ENCODE measurements at places on chromosomes 16 and 17.
A peak's percentile ranks its signal among the peaks of the same experiment; 100 is the strongest.

- DNase-seq, result no peak
Measured at GRCh38 chr17:76872221-76872873, 4.1 kb downstream of the MGAT5B start.

GRCh38 chr16:13959626-13960025, 39.7 kb downstream of the ERCC4 start:
- DNase-seq, result no peak

GRCh38 chr16:4060009-4060408, 56.2 kb downstream of the ADCY9 start:
- no peak for DNase-seq

DNA sequence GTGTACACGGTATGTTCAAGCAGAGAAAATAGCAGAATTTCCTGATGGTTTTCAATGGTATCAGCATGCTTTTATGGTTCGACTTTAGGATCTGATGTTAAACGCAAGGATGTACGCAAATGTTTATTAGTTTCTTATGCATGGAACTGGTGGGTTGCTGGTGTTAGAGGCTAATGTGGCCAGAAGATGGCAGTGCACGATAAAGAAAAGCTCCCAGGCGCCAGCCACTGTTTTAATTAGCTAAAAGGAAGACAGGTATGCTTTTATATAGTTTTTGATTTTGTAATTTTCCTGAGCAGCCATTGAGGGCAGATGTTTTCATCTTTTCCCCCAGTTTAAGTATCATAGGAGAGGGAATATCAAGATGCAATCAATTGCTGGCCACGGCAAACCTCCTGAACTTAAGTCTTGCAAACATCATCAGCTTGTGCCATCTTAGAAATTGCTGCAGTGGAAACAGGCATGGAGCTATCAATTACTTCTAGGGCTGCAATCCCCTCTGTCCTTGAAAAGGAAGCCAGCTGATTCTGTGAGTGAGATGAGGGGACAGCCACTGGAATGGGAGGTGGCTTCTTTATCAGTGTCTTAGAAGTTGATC, 648.5 kb upstream of the RBFOX1 start:
- no peak for DNase-seq

GRCh38 chr17:15262291-15263205, 2.6 kb downstream of the PMP22 start:
- peak; percentile 95 for DNase-seq

DNA sequence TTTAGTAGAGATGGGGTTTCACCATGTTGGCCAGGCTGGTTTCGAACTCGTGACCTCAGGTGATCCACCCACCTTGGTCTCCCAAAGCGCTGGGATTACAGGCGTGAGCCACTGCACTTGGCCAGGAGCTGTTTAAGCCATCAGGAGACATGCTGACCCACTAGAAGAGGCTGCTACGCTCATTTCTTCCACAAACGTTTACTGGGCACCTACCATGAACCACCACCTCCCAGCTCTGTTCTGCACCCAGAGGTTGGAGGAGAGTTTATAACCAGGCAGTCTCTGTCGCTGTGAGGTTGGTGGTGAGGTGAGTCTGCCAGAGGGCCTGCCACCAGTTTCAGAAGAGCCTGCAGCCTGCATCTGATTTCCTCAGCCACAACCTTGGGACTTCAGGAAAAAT, 51.8 kb downstream of the SF3B3 start:
- no peak for DNase-seq

DNA sequence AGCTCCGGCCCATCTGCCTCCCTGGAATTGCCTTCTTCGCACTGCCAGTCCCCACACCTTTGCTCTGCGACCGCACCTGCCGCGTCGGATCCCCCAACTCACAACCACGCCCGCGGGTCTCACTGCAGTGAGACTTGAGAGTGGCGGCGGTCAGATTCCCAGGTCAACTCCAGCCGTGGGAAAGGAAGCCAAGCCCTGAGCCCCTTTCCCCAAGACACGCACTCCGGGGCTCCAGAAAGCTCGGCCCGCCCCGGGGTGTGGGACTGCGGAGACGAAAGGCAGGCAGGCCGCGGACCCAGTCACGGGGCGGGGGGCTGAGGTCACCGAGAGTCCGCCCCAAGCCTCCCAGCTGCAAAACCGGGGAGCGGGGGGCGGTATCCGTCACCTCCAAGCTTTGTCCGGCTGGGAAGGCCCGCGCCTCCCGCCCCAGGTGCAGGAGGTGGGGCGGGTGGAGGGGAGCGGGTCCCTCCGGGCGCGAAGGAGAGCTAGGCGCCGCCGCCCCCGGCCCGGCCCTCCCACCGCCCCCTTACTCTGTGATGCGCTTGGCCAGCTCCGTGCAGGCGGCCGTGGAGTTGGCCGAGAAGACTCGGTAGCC, 615 bp downstream of the PRPSAP1 start:
- no peak for DNase-seq

GRCh38 chr17:72386619-72387237, 265.9 kb downstream of the SOX9 start:
- no peak for DNase-seq

- DNase-seq, result no peak
Measured at GRCh38 chr17:80152081-80152702, 5.3 kb upstream of the EIF4A3 start.

- no peak for DNase-seq
Measured at GRCh38 chr17:1469231-1469852, 13.3 kb upstream of the CRK start.

GRCh38 chr17:66677201-66677981, 157.5 kb upstream of the CACNG5 start:
- peak; percentile 73 for DNase-seq

DNA sequence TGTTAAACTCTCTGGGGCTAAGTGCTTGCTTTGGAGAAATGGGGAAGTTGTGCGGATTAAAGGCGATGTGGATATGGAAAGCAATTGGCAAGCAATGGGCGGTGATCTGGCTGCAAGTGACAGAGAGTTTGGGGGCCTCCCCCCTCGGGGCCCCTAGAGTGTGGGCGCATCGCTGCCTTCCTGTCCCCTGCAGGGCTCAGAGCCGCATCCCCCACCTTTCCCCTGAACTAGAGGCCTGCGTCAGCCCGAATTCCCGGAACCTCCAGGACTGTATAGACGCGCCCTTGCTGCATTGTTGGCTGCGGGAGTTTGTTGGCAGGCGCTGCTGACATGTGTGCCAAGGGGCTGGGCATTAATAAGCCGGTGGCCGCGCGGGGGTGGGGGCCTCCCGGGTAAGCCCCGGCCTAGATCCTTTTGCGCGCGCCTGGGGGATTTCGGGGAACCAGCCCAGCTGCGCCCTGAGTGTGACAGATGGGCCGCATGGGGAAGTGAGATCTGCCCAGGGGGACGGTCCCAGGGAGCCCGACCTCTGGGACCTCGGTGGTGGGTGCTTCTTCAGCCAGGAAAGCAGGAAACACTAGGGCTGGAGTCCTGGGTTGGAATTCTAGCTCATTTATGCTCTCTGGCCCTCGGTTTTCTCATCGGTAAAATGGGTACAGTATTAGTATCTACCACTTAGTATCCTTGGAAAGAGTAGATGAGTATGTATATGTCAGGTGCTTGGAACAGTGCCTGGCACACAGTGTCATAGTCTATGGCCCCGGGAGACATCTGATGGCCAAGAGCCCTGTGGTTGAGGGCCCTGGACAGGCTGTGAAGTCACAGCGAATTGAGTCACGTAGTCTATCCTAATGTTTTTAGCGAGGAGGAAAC, 1.0 kb downstream of the EEF2K start:
- peak; percentile 79 for DNase-seq

- no peak for DNase-seq
Measured at GRCh38 chr17:66971264-66971663, 6.8 kb downstream of the CACNG4 start.

DNA sequence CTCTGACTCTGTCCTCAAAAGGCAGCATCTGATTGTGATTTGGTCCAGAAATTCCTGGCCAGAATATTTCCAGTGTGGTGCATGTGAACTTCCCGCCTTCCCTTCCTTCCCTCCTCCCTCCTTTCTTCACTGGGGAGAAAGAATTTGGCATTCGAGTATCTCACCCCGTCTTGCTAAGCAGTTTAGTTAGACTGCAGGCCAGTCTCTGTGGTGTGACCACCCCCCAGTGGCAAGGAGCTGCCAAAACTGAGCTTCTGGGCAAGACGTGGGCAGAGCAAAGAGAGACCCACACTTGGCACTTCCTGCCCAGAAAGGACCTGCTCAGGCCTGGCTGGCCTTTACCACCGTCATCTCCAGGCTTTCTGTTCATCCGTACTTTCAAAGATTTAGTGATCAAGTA, 36.4 kb downstream of the SNX20 start:
- peak; percentile 23 for DNase-seq

DNA sequence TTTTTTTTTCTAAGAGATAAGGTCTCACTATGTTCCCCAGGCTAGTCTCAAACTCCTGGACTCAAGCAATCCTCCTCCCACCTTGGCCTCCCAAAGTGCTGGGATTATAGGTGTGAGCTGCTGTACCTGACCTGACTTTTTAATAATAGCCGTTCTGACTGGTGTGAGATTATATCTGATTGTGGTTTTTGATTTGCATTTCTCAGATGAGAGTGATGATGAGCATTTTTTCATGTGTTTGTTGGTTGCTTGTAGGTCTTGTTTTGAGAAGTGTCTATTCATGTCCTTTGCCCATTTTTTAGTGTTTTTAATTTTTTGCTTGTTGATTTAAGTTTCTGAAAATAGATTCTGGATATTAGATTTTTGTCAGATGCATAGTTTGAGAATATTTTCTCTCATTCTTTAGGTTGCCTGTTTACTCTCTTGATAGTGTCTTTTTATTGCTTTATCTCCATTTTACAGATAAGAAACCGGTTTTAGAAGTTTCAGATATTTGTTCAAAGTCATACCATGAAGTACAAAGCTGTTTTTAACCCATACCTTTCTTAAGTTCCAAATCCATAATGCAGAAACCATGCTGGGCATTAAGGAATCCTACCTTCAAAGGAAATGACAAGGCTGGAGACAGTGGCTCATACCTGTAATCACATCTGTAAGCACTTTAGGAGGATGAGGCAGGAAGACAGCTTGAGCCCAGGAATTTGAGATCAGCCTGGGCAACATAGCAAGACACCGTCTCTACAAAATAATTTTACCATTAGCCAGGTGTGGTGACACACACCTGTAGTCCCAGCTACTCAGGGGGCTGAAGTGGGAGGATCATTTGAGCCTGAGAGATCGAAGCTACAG, 168.4 kb upstream of the TBX2 start:
- DNase-seq, result no peak

- DNase-seq, result no peak
Measured at GRCh38 chr17:58917228-58917627, 161.6 kb downstream of the PPM1E start.

- DNase-seq, result no peak
Measured at GRCh38 chr16:82045465-82045864, 10.4 kb downstream of the HSD17B2 start.

DNA sequence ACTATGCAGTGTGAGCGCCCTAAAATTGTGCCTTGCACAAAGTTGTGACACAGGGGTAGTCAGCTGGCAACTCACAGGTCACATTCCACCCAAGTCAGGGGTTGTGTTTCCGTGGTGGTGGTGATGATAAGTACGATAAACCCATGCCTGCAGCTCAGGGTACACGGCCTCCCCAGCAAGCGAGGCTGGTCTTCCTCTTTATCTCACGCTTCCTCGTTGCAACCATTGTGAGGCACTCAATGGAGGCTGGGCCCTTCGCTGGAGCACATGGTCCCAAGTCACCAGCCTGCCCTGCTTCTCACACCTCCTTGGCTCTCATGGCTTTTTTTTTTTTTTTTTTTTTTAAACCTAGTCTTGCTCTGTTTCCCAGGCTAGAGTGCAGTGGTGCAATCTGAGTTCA, 307.5 kb downstream of the CPPED1 start:
- DNase-seq, result no peak

GRCh38 chr16:5917436-5918195, 820.0 kb upstream of the EEF2KMT start:
- DNase-seq, result no peak

DNA sequence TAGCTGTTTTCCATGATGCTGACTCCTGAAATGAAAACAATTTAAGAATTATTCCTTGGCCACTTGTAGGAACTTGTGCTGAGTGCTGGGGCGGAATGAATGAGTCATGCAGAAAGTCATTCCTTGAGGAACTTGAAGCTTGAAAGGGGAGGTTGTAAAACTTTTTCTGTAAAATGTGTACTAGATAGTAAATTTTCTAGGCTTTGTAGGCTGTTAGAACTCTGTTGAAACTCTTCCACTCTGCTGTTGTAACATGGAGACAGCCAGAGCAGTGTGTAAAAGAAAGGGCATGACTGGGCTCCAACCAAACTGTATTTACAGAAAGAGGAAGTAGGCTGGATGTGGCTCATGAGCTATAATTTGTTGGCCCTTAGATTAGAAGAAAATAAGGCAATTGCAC, 46.1 kb downstream of the ABCA8 start:
- DNase-seq, result peak; percentile 87

- no peak for DNase-seq
Measured at GRCh38 chr17:75610103-75610984, 22.7 kb downstream of the MYO15B start.

GRCh38 chr17:19301274-19301951, 61.1 kb downstream of the B9D1 start:
- DNase-seq, result no peak

DNA sequence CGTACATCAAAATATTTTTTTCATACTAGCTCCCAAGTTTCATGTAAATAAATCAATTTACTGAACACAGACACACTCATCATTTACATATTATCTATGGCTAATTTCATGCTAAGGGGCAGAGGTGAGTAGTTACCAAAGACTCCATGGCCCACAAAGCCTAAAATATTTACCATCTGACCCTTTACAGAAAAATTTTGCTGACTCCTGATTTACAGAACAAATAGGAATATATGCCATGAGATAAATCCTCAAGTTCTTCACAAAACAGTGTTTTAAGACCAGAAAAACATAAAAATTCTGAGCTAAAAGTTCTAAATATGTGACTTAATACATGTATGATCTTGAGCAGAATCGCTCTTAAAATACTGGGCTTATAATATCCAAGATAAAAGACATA, 36.6 kb upstream of the PHLPP2 start:
- no peak for DNase-seq

DNA sequence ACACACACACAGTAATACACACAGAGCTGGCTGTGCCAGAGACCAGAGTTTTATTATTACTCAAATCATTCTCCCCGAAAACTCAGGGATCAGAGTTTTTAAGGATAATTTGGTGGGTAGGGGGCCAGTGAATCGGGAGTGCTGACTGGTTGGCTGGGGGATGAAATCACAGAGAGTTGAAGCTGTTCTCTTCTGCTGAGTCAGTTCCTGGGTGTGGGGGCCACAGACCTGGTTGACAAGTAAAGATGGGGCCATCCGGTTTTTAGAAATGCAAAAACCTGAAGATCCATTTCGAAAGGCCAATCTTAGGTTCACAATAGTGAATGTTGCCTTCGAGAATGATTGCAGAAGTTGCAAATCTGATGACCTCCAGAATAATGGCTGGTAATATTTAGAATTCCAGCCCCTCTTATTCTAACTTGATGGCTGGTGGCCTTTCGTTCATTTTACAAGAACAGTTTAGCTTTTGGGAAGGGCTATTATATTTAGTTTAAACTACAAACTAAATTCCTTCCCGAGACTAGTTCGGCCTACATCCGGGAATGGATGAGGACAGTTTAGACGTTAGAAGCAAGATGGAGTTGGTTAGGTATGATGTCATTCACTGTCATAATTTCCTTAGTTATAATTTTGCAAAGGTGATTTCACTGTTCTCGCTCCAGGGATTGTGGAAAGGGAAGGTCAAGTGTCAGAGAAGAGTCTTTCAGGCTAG, 123.2 kb downstream of the KCNJ18 start:
- no peak for DNase-seq
